ENCODE measurements at places on chromosomes 13 and 19.

- DNase-seq, result no peak
These were observed 903.1 kb downstream of the SLITRK6 start for GRCh38 chr13:84896128-84896527.

GRCh38 chr19:32450217-32450616 is 44.6 kb downstream of the DPY19L3 start:
- DNase-seq, result no peak

DNA sequence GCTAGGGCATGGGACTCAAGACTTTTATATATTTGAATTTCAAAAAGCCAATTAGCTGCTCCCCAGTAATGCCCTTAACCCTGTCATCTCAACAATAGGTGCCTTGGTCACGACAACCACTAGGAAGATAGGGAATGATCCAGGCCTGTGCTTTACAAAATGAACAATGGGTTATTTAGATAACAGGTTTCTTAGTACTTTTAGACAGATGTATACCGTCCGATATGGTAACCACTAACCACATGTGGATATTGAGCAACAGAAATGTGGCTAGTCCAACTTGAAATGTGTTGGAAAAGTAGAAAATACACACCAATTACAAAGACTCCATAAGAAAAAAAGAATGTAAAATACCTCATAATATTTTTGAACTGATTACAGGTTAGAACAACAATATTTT is 201.2 kb downstream of the LHFPL6 start:
- DNase-seq, result no peak

DNA sequence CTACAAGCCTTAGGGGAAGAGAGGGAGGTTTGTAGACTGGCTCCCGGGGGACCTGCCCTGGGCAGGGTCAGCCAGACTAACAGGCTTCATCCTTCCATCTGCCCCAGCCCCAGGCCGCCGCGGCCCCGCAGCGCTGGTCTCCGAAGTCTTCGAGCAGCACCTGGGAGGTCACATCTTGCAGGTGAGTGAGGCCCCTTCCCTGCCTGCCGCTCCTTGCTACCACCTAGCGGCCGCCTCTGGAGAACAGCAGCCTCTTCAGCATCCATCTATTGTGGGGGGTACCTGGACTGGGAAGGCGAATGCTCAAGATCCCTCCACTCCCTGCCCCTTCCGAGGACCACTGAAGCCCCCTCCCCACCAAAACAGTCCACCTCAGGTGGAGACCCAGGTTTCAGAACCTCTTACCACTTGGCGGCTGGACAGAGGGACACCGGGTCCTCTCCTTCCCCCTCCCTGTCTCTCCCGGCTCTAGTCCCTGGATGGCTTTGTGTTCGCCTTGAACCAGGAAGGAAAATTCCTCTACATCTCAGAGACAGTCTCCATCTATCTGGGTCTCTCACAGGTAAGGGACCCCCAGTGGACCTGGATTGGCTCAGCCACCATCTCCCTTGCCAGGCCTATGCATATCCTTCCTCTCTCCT is 12.7 kb downstream of the NPAS1 start:
- DNase-seq, result no peak

DNA sequence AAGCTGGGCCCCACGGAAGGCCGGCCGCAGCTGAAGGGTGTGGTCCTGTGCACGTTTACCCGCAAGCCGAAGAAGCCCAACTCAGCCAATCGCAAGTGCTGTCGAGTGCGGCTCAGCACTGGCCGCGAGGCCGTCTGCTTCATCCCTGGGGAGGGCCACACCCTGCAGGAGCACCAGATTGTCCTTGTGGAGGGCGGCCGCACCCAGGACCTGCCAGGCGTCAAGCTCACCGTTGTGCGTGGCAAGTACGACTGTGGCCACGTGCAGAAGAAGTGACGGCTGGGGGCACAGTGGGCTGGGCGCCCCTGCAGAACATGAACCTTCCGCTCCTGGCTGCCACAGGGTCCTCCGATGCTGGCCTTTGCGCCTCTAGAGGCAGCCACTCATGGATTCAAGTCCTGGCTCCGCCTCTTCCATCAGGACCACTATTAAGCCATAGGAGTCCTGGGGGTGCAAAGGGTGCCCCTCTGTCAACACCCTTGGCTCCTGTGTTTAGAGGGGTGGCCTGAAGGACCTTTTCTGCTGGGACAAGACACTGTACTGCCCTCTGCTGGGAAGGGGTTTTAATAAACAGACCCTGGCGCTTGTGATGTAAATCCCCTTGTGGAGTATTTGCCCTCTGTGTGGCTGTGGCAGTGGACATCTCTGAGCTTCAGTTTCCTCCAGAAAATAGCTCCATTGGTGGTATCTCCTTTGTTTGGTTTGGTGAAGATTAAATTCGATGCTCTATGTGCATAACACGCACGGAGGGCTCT is 1.9 kb downstream of the MRPS12 start:
- DNase-seq, result no peak

- no peak for DNase-seq
These were observed 43.3 kb downstream of the ZNF146 start for GRCh38 chr19:36258028-36258875.

- no peak for DNase-seq
These were observed 16.4 kb downstream of the HDGFL2 start for GRCh38 chr19:4488496-4488895.

DNA sequence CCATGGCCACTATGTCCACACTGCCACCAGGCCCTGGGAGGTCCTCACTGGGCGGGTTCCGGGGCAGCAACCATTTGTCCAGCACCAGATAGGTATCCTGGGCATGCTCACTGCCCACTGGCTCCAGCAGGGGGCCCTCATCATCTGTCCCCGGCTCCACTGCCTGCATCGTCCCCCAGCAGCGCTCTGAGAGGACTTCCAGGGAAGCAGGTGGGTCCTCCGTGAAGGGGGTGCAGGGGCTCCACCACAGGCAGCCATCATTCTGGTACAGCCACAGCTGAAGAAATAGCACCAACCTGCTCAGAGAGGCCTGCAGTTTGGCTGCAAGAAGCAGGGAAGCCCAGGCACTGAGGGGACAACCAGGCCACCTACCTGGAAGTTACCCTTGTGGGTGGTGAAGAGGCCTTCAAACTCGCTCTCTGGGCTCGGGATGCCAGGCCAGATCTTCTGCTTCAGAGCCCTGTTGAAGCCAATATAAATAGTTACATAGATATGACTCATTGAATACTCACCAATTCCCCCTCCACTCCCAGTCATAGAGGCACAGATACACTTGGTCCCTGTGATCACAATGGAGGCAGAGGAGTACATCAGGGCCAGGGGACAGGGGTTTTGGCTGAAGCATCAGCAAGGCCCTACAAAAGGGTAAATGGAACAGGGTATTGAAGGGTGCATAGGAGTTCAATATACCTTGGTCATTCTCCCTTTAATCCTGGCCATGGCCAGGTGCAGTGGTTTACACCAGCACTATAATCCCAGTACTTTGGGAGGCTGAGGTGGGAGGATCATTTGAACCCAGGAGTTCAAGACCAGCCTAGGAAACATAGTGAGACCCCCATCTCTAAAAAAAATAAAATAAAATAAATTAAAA is 4.1 kb downstream of the SWSAP1 start:
- no peak for DNase-seq

DNA sequence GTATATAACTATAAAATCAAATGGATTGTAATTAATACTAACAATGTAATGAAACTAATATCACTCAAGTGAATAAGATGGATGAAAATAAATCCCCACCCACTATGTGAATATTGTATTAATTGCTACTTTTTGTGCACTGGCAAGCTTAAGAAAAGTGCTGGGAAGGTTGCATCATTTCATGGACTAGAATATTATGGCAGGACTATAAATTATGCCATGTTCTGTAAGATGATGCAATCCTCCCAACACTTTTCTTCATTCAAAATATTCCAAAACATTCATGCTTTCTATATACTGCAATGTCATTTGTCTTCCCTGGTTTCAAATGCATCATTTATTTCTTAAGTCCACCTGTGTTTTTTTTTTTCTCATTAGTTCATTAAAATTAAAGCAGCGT is 457.6 kb upstream of the GPC6 start:
- DNase-seq, result no peak

DNA sequence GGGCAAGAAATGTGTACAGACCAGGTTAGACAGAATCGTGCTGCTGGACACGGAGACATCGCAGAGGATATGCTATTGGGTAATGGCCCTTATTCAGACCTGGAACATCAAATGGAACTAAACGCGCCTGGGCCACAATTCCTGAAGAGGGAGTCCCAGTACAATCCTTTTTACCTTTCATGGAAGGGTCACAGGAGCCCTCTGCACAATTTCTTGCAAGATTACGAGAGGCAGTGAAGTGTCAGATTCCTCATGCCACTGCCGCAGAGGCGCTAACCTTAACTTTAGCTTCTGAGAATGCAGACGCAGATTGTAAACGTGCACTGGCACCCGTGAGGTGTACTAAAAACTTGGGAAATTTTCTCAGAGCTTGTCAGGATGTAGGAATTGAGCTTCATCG is 18.1 kb downstream of the CLEC4M start:
- no peak for DNase-seq

DNA sequence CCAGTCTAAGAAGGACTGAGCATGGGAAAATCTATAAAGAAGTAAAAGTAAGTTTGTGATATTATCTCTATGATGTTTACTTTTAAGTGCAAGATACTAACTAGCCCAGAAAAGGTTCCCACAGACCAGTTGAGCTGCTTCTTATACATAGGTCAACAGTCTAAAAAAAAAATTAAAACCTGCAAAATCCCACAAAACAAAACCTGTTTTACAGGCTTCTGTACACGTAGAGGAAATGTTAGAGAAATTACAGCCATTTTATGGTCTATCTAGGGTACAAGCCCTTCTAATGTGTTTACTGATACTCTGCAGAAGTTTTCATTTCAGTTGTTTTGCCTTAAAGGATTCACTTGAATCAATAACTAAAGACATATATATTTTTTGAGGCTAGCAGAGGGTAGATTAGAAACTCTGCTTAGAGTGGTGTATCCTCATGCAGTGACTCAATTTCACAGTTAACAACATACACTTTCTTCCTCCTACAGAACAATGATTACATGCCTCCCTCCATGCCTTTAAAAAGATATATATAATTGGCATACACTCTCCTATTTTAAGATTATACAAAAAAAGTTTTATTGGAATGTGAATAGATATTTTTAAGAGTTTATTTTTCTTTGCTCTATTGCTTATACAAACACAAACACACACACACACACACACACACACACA is 43.9 kb downstream of the CAB39L start:
- no peak for DNase-seq

GRCh38 chr13:35164324-35164932 is 222.4 kb downstream of the NBEA start:
- DNase-seq, result no peak

DNA sequence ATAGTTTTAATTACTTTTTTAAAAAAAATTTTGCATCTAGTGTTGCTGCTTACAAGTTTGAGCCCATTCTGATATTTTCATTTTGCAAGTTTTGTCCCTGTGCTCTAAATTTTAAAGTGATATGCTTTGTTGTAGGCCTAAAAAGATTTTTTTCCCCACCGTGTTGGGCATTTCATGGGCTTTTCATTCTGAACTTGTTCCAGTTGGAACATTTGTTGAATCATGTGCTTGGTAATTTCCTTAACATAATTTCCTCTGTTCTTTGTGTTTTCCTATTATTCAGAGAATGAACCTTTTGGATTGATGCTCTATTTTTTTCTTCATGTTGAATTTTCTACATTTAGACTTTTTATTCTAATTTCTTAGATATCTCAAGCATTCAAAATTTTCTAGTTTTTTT is 206.4 kb upstream of the SPRY2 start:
- DNase-seq, result no peak

GRCh38 chr19:49556412-49557398 is 23.7 kb downstream of the NOSIP start:
- no peak for DNase-seq

DNA sequence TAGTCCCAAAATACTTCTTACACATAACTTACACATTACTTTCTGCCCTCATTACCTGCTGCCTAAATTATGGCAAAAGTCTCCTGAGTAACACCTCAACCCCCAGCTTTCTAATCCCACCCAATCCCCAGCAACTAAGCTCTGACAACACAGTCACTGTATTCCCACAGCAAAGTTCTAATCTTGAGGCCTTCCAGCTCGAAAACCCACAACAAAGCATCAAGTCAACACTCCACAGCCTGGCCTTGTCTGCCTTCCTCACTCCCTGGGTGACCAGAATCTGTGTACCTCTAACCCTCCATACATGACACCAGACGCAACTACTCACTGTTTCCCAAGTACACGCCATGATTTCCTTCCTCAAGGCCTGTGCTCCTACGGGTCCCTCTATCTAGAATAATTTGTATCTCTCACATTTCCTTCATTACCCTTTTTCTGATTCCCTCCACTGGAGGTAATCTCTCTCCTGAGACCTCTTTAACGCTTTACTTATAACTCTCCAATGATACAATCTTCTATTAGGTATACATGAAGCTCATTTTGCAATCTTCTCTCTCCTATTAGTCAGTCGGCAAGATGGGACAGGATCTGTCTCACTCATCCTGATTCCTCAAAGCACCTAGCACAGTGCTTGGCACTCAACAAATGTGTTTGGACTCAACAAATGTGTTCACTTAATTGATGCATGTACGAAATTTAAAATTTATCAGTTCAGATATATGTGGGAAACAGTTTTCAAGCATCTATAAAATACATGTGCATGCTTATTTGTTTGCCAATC is 87.6 kb upstream of the DOCK9 start:
- DNase-seq, result no peak

- DNase-seq, result no peak
These were observed 463 bp downstream of the SUGP1 start for GRCh38 chr19:19319732-19320360.

DNA sequence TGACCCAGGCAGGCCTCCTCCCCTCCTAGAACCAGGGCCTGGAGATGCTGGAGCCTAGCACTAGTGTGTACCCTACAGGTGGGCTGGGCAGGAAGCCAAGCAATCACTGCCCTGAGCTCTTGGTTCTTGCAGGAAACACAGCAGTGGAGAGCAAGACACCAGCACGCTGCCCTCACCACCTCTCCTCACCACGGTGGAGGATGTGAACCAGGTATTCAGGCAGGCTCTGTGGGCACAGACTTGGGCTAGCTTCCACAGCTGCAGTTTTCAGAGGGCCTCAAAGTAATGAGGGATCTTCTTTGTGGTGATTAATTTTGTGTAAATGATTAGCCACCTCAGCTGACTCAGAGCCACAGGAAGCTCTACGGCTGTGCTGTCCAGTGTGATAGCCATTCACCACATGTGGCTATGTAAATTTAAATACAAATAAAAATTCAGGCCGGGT is 13.6 kb upstream of the GPI start:
- DNase-seq, result no peak

- DNase-seq, result no peak
These were observed 195.4 kb downstream of the LACC1 start for GRCh38 chr13:44075113-44075512.

GRCh38 chr19:51749979-51750378 is 1.7 kb downstream of the FPR1 start:
- DNase-seq, result no peak

Data from stimulated activated naive B cell treated with anti-CD40 and anti-IgM and Interleukin-4, amounts not matched to agents 10 μg/mL and 1 μg/mL and 100 μg/mL, for 72 hours (primary cell).